ENCODE measurements at places on chromosomes 16 and 17.

DNA sequence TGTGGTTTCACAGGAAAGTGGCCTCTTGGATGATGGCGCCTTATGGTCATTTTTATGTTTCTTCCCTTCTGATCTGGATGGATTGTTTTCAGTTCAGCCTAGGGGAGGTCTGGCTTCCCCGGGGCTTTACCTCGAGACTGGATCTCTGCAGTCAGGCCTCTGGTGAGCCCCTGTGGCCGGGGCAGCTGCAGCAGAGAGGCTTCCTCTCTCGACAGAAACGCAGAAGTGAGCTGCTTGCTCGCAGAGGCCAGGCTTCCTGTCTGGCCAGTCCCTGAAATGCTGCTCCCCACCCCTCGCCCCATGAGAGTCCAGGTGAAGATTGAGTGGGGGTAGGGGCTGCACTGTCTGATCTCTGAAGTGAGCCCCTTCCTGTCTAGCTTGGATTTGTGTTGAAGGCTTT is 44.0 kb downstream of the PLCG2 start:
- DNase-seq = no peak

GRCh38 chr17:67049025-67049739 is 4.8 kb downstream of the CACNG1 start:
- no peak for DNase-seq

DNA sequence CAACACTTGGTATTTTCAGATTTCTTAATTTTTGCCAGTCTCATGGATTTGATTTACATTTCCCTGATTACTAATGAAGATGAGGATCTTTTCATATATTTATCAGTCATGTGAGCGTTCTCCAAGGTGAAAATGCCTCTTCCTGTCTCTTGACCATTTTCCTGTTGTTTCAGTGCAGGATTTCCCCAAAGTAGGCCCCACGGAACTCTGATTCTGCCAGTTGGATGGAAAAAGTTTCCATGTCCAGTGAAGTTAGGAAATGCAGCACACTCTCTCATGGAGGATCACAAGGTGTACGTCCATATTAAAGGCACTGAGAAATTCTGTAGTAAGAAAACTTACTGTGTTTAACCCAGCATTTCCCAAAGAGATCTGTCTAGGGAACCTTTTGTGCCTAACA is 16.5 kb upstream of the LIMD2 start:
- no peak for DNase-seq

DNA sequence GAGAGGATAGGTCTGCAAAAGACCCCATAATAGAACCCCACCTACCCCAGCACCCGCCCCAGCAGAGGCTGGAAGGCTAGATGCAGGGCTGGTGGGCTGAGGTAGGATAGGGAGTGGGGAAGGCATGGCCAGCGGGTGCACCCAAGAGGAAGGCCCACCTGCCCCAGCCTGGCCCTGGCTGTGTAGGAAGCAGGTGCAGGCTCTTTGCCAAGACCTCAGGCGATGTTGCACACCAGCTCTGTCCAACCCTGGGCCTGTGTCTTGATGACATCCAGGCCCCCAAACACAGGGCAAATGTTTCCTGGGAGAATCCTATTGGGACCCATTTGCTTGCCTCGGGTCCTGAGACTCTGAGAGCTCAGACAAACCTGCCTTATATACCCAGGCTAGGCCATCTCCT is 12.2 kb downstream of the UNC119 start:
- no peak for DNase-seq

GRCh38 chr17:62802561-62803205 is 5.4 kb downstream of the MARCHF10 start:
- DNase-seq = no peak

DNA sequence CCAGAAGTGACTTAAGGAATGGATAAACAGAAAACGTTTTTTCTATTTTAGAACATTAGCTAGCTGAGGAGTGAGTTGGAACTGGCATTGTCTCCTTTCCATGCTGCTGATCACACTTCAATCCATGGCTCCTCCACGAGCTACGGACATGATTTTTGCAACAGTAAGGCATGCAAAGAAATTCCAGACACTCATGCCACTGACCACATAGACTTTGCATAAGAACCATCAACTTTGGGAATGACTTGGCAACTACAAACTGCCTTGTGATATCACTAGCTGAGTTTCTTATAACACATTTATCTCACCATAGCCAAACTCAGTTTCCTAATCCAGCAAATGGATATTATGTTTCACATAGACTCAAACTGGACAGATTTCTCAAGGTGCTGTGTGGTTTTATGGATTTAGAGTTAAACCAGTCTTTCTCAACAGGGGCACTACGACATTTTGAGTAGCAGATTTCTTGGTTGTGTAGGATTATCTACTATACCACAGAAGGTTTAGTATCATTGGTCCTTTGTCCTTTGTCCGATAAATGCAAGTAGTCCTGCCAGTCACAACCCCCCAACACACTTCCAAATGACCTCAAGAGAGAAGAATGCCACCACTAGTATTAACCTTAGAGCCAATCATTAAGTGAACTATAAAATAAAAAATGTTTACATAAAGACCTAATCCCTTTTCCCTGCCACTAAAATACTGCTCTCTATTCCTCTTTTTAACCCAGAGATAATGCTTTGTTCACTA is 48.3 kb upstream of the C17orf78 start:
- DNase-seq = no peak

DNA sequence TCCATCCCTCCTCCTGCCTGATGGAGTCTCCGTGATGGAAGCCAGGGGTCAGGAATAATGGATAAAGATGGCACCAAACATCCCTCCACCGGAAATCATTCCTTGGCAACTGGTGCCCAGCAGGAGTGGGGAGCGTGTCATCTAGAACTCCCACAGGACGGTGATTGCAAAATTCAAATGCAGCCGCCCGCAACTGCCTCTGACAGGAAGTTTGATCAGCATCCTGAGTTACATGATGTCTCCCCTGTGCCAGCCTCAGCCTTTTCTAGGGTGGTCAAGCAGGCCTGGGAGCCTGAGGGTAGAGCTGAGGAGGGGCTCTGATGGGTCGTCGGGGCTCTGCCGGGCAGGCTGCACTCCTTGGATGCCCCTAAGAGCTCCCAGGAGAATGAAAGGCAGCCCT is 52.8 kb downstream of the GSG1L start:
- no peak for DNase-seq

DNA sequence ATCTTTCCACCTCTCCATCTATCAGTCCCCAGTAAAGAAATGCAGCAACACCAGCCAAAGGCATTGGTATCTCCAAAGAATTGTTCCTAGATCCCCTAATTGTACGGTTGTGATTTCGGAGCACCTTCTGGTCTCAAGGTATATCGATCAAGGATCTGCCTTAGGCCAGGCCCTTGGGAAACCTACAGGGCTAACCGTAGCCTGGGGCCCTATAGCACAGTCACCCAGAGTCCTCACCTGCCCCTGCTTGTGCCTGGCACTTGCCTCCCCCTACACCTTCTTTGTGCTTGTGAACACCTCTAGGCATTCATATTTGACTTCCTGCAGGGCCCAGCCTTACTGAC is 16.8 kb upstream of the AURKB start:
- DNase-seq = no peak

DNA sequence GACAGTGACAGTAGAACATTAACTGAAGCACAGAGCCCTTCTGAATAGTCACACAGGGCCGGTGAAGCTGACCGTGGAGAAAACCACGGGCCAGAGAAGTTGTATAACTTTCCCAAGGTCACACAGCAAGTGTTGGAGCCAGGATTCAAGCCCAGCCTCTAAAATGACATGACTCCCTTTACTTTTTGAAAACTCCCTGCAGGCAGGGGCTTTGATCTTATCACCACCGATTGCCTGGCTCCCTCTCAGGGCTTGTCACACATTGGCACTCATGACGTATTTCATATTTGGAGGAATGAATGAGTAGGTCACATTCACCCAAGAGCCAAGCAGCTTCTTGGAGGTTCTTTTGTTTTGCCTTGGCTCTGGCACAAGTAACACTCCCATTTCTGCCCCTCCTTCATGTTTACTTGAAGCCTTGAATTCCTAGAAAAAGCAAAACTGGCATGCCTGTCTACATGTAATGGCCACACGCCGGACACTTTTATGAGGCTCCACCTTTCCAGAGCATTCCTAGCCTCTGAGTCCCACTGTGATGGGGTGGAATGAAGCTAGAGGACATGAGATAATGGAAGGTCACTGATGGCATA is 13.3 kb upstream of the RBBP6 start:
- DNase-seq = no peak

GRCh38 chr17:28598389-28598788 is 436 bp downstream of the SPAG5 start:
- no peak for DNase-seq
